ENCODE measurements at places on chromosomes 5 and 9.

- DNase-seq: no peak
Observed at GRCh38 chr5:161539016-161539415, 7.5 kb downstream of the GABRB2 start.

DNA sequence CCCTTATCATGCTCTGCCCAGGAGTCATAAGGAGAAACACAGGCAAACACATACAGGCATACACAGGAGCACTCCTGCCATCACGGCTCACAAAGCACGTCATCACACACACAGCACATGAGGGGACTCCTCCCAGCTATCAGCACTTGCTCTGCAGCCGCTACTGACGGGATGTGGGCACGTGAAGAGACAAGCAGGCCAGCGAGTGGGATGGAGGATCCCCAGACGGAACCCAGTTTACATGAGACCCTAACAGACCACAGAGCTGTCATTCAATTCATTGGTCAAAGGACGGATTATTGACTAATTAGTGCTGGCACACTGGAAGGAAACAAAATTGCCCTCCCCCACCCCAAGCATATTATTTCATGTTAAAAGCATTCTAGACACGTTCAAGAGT lies 53.6 kb downstream of the SEMA4D start:
- peak; percentile 70 for DNase-seq

DNA sequence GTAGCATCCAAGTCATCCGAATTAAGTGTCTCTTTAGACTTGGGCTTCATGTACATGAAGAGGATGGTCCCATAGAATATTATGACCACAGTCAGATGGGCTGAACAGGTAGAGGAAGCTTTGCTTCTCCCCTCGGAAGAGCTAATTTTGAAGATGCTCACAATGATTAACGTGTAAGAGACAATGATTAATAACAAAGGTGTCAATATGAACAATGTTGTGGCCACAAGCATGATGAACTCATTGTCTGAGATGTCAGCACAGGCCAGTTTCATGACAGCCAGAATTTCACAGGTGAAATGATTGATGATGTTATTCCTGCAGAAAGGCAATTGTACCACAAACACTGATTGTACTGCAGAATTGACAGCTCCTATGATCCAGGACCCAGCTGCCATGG lies 626 bp downstream of the OR13C2 start:
- no peak for DNase-seq

DNA sequence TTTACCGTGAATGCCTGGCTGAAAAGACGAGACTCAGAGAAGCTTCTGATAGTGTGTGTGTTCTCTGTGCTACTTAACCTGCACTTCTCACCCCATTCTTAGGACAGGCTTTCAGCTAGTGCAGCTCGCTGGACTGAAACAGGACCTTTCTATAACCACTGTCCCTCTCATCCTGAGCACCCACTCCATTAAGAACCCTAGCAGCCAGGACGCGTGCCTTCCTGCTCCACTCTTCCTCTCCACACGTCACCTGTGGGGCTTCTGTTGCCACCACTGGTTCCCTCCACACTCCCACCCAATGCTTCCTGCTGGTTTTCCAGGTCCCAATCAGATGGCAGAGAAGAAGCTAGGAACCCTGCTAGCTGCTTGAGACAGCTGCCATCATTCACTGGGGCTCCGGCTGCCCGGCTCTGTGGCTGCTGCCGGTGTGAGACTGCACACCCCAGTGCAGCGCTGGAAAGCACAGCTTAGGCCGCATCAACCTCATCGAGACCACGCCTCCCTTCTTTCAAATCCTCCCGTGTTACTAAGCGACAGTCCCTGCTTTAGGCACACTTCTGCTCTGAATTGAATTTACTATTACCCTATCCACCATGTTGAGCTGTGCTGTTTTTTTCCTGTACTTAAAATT lies 44.0 kb downstream of the RNF130 start:
- DNase-seq: no peak

GRCh38 chr9:121182989-121183388 lies 18.7 kb downstream of the RAB14 start:
- DNase-seq: no peak

DNA sequence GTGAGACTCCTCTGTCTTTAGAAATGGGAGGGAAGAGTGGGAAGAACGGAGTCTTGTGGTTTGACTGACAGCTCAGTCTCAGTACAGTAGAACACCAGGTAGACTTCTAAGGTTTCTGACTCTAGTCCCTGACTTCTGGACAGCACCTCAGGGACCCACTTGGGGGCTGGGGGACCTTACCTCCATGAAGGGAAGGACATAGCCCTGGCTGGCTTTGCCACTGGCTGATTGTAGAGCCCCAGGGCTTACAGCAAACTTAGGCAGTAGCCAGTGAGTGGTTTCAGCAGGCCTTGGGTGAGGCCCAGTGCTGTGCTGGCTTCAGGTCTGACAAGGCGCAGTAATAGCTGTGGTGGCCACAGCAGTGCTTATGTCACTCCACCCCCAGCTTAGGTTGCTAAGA lies 290.0 kb upstream of the PRR16 start:
- DNase-seq: no peak
